ENCODE measurements at places on chromosomes 3 and 15.

- H3K27me3 ChIP-seq = no peaks in the 10 kb centered on the region
- peak overlapping the region; percentile 78 for H3K27ac ChIP-seq
- H3K4me3 ChIP-seq = peak overlapping the region; percentile 14
Measured at GRCh38 chr15:35141743-35142471, 56.8 kb upstream of the NANOGP8 start.

- peaks cover 14% of the 10 kb centered on the region for H3K27me3 ChIP-seq
- H3K36me3 ChIP-seq = no peaks in the 10 kb centered on the region
- H3K27ac ChIP-seq = no peak overlapping the region
- DNase-seq = no peak
Measured at GRCh38 chr3:71803248-71803647, 18.3 kb upstream of the PROK2 start.

DNA sequence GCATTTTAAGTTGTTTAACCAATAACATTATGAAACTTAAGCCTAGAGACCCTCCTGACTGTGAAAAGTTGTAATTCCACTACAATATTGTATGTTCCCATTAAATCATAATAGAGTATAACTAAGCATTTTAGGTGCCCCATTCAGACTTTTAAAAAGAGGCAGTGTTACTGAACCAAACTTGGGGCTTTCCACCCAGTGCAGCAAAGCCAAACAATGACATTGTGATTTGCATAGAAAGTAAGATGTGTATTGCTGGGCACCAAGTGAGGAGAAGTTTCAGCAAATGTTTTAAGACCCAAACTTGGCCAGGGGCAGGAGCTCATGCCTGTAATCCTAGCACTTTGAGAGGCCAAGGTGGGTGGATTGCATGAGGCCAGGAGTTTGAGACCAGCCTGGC is 706.2 kb downstream of the GRM7 start:
- H3K4me1 ChIP-seq = no peaks in the 10 kb centered on the region
- peaks cover 8% of the 10 kb centered on the region for H3K36me3 ChIP-seq
- no peak overlapping the region for H3K27ac ChIP-seq
- no peak overlapping the region for H3K4me3 ChIP-seq

GRCh38 chr3:9276761-9277370 is 27.4 kb upstream of the SRGAP3 start:
- H3K27me3 ChIP-seq = no peaks in the 10 kb centered on the region
- no peak overlapping the region for H3K4me3 ChIP-seq
- no peaks in the 10 kb centered on the region for H3K36me3 ChIP-seq
- no peak overlapping the region for H3K27ac ChIP-seq

All from type B pancreatic cell (in vitro differentiated cells).